ENCODE measurements at places on chromosomes 5 and 9. TPM values are rescaled to one million over a fixed set of nuclear protein-coding genes. Genes with fewer than 3 reads are reported as not detected.

Gene ZNF474
- 9.7 TPM for total RNA-seq

Gene SPATA9
- 0.46 TPM for total RNA-seq

Gene DND1
- 0.69 TPM for total RNA-seq

Gene MLANA
- not detected for total RNA-seq

Gene ADAMTS12
- total RNA-seq = 5.8 TPM

Gene IL9
- total RNA-seq = not detected

Gene AJM1
- 2.8 TPM for total RNA-seq

Gene LRRC14B
- total RNA-seq = 3.2 TPM

Gene NTRK2
- total RNA-seq = 272 TPM

Gene KIF4B
- 0.46 TPM for total RNA-seq

Gene CAPSL
- total RNA-seq = 6.5 TPM

Gene AGGF1
- 38.5 TPM for total RNA-seq

Gene SPATA6L
- 11.3 TPM for total RNA-seq

Gene FOXD1
- 2.1 TPM for total RNA-seq

Gene G3BP1
- total RNA-seq = 81.0 TPM

Gene KCTD16
- 51.0 TPM for total RNA-seq
